ENCODE measurements at places on chromosomes 11 and 22. TPM values are rescaled to one million over a fixed set of nuclear protein-coding genes. Genes with fewer than 3 reads are reported as not detected.

DNA sequence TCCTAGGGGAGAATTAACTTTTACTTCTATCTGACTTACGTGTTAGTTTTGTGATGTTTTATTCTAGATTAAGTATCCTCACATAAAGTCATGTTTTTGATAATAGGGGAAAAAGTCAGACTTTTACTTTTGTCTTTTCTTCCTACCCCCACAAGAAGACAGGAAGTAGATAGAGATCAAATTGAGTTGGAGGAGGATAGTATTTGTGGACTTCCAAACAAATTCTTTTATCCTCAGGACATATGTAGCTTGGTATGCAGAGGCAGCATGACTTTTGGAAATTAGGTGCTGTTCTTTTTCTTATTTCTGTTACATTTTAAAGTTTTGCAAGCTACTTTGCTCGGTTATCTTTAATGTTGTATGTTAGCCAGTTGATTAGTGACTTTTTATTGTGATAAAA is 61.4 kb downstream of the MTMR3 start:
- H3K27ac ChIP-seq = no peak overlapping the region
- H3K4me1 ChIP-seq = peaks cover 16% of the 10 kb centered on the region
- H3K36me3 ChIP-seq = peaks cover 3% of the 10 kb centered on the region
- DNase-seq = no peak

- peaks cover 10% of the 10 kb centered on the region for H3K27me3 ChIP-seq
- no peak overlapping the region for H3K4me3 ChIP-seq
- no peaks in the 10 kb centered on the region for H3K36me3 ChIP-seq
- no peaks in the 10 kb centered on the region for H3K4me1 ChIP-seq
- H3K27ac ChIP-seq = no peak overlapping the region
Measured at GRCh38 chr22:35154937-35155387, 89.0 kb downstream of the ISX start.

DNA sequence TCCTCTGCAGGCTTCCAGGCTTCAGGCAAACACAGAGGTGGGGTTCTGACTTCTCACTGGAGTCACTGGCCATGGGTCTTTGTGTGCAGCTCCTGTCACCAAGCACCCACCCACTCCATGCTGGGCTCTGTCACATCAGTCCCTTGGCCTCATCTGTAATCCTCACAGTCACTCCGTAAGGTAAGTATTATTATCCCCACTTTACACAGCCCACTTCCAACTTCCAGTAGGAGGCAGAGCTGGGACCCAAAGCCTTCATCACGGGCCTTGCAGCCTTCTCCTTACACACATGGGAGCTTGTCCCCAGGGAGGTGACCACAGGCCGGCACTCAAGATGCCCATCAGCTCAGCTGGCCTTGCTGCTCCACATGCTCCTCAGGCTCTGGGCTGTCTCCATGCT is 266.7 kb upstream of the B3GAT1 start:
- H3K4me1 ChIP-seq = no peaks in the 10 kb centered on the region
- H3K4me3 ChIP-seq = no peak overlapping the region
- H3K27me3 ChIP-seq = no peaks in the 10 kb centered on the region
- no peak overlapping the region for H3K27ac ChIP-seq
- H3K36me3 ChIP-seq = no peaks in the 10 kb centered on the region

The AKIP1 gene
- 30.0 TPM for total RNA-seq

The MAPK8IP1 gene
- 0.56 TPM for total RNA-seq

Measured in activated CD4-positive, alpha-beta T cell treated with anti-CD3 and anti-CD28 coated beads, Interleukin-2, amount 10 ng/mL, durations not matched to agents 7 days and 5 days (primary cell).